ENCODE measurements at places on chromosomes 7 and 10.

DNA sequence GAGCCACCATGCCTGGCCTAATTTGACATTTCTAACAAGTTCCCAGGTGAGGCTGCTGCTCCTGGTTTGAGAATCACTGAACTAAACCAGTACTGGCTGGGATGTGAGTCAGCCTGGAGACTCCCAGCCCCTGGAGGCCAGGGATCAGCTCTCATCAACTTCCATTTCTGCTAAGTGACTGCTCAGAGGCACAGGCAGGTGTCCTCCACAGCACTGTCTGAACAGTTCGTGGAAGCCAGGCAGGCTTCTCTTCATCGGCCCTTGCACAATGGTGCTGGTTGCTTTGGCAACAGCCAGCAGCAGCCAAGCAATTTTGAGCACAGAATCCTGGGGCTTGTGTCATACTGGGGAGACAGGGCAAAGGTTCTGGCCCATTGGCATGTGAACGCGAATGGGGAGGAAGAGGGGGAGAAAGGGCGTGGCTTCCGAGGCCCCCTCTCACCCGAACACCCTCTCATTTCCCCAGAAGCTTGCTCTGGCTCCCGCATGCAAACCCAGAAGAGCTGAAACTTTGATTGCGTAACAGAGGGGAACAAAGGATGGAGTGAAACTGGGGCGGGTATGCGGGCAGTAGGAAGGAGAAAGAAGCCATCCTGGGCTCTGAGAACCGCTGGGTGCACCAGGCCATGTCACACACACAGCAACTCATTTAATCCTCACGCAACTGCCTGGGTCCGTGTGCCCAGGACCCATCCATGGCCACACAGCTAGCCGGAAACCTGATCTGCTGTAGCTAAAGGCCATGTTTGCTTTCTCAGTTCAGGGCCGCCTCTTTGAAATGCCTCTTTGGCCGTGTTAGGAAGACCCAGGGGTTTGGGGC, 9.0 kb upstream of the POR start:
- no peak for DNase-seq

DNA sequence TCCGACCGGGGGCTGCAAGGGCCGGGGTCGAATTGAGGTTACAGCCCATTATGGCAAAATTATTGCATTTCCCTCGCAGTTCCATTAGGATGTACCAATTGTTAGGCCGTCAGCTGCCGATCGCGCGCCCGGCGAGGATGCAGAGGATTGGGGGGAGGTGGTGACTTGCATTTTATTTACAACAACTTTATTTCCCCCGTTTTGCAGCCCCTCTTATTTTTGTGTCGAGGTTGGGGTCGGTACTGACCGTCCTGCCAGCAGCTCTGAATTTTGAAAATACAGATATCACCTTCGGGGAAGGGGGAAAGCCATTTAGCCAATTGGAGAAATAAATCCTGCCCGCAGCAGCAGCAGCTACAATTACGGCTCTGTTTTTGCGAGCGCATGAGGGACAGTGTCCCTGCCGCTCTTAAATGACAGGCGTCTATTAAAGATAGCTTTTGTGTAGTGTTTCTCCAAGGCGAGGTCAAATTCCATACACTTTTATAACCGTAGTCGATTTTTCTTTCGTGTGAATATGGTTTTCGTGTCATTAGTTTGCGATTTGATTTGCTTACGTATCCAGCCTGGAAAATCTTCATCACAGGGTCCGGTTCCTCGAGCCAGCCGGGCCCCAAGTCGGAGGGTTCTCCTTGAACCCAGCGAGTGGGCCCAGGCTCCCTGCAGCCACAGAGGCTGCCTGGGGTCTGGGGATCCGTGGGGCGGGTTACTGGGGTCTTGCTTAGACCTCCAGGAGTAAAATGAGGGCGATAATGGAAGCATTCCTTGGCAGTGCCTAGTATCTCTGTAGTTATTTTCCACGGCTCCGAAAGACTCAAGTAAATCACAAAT, 684 bp upstream of the HOXA5 start:
- DNase-seq = no peak

- no peak for DNase-seq
Measured at GRCh38 chr10:5963071-5963470, 14.3 kb downstream of the IL15RA start.

- DNase-seq = no peak
Measured at GRCh38 chr7:4119848-4120247, 562.2 kb upstream of the FOXK1 start.

DNA sequence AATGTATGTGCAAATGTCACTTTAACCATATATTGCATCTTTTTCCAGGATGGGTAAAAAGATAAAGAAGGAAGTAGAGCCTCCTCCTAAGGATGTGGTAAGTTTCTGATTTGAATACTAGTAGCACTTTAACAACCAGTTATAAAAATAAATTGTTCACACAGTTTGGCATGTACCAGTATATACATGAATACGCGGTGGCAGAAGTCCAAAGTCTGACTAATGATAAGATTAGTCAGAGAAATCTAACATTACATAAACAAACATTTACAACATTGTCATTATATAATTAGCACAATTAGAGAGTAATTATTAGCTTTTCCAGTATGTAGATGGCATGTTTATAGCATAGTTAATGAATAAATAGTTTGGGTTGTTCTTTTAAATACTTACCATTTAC, 4.1 kb downstream of the ARMC3 start:
- no peak for DNase-seq

DNA sequence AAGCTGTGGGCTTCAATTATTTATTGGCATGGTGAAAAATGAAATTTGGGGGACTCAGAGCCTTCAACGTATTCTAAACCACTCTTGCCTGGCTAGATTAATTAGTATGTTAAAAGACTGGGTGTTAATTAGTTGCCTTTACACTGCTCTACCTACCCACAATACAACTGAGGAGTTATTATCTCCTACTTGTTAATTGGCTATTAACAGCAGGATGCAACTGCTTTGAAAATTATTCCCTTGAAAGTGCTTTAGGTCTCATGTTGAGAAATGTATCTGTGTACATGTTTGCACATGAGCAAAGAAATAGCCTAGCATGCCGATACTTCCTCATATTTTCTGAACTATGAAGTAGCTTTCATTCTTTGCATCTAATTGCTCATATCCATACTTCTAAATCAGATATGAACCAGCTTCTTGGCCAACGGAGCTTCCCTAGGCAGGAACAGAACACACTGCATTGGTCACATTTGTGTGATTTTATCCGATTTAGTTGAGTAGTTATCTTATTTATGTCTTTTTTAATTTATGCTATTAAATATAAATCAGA, 155.8 kb downstream of the GPAM start:
- DNase-seq = no peak

GRCh38 chr10:112950714-112951358, 789 bp downstream of the TCF7L2 start:
- DNase-seq = peak; percentile 13

DNA sequence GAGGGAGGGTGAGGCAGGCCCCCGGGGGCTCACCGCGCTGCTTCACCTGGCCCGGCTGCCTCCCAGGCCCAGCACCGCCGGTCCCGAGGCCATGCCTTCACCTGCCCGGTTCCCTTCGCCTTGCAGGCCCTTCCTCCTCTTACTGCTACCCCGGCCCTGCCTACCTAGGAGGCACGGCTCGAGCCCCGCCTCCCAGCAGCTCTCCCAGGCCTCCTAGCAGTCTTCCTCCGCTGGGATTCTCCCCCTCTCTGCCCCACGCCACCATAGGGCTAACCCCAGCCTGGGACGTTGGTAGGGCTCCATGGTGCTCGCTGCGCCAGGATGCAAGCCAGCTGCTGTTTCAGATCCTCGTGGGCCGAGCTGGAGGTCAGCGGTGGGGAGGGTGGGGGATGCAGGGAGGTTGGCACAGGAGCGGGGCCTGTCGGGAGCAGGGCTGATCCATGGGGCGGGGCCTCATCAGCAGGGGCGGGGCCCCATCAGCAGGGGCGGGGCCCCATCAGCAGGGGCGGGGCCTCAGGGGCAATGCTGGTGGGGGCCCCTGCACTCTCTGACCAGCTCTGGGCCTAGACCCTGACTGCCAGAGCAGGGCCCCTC, 63.3 kb downstream of the RASGEF1A start:
- DNase-seq = no peak

DNA sequence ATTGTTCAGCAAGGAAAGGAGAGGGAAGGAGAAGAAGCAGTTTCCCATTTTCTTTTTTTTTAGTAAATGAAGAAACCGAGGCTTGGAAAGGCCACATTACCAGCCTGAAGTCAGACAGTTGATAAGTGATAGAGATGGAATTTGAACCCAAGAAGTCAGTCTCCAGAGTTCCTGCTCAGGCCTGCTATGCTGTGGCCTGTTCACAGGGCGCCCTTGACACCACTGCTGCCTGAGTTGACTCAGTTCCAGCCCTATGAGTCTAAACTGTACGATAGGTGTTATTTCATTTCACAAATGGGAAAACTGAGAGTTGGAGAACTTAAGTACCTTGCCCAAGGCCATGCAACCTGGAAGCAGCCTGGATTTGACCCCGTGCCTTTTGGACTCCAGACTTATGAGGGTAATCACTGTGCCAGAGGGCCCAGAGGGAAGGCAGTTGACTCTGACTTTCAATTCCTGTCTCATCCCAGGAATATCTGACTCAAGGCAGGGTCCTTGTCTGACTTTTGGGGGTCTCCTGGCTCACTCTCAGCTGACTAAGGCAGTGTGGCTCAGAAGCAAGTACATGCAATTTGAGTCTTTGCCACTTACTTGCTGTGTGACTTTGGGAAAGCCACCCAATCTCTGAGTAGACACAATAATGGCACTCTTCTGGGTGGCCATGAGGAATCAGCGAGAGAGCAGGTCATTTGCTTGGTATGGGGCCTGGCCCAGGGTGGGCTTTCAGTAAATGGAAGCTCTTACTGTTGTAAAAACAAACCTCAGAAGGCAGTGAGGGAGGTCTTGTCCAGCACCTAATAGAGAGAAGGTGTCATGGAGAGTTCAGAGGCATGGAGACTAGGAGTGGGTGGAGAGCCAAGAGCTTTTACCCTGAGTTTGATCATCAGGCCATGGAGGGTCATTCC, 17.9 kb upstream of the RBM20 start:
- DNase-seq = no peak

DNA sequence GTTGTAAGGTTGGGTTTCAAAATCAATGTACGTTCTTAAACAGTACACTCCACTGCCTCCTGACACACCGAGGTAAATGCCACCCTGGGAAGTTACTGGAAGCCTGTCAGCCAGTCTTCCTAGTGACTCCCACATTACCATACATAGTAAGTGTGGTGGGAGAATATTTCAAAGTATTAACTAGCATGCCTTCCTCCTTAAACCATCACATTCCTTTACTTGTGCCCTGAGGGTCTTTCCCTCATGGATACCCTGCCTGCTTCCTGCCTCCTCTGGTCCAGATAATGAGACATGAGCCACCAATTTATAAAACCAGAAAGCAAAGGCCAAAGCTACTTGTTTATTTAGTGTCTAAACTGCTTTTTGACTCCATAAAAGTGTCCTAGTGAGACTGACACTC, 23.3 kb upstream of the SORCS3 start:
- no peak for DNase-seq

GRCh38 chr10:130648807-130649206, 512.6 kb downstream of the GLRX3 start:
- DNase-seq = no peak

DNA sequence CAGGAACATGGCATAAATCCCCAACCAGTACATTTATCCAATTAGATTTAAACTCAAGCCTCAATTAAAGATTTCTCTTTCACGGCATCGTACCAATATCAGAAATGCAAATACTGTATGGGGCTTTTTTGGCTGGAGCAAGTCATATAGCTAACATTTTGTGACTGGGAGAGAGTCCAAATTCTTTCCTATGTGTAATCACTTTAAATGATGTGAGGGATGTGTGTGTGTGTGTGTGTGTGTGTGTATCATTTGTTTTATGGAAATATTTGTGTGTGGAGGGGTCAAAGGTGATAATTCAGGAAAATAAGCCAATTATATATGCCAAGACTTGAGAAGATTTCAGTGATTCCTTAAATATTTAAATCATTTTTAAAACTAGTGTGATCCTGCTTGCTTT, 196.6 kb downstream of the TRIL start:
- no peak for DNase-seq

DNA sequence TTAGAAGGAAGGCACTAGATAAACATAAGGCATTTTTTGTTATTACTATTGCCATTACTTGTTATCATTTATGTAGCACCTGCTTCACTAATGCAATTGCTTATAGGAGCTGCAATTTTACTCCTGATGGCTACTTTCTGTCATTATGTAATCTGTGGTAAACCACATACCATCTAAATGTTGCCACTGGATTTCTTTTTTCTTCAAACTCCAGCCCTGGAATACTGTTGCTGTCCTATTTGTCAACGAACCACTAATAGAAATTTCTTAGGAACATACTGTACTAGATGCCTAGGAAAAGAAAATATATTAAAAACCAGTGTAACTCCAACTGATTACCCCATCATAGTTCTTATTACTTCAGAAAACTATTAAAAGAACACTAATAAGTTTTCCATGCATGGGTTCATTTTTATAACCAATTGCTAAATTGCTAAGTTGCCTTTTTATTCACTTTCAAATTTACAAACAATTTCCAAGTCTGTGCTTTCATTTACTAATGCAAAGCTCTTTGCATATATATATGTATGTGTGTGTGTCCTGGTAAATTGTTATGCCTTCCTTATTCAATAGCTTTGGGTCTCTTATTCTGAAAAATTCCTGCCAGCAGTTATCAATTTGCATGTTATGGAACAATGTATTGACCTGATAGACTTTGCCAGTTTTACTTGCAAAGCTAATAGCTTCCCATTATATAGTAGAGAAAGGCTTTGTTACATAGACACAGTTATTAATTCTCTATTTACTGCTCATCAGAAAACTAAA, 287.4 kb downstream of the EXOC4 start:
- no peak for DNase-seq

DNA sequence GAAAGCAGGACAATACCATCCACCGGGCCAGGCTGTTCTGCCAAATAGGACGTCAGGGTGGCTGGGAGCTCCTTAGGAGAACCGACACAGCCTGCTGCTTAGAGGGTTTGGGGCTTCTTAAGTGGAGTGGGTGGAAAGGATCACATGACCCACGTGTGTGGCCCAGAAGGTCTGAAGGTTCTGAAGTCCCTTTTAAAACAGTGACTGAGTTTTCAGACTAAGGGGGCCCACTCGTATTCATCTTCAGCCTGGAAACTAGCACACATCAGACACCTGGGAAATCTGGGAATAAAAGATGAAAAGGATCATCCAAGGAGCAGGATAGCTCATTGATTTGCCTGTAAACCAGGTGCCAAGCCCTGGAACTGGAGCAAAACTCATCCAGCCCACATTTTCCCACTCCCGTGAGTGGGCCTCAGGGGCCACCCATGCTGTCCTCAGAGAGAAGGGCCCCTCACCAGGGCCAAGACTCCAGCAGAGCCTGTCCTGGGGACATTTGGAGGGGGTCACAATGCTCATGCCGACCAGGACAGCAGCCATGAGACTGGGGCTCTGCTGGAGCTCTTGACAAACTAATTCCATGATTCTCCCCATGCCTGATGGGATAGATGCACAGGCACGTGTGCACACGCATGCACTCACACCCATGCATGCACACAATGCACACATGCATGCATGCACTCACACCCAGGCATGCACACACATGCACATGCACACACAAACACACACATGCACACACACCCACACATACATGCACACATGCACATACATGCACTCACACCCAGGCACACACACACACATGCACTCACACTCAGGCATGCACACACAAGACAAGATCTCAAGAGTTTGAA, 168.8 kb upstream of the PPP2R2D start:
- DNase-seq = no peak
